Testis (tissue), 5 donors: ENCODE measurements at places on chromosomes 12 and 14. TPM values are rescaled to one million over a fixed set of nuclear protein-coding genes. Genes with fewer than 3 reads are reported as not detected.

DNA sequence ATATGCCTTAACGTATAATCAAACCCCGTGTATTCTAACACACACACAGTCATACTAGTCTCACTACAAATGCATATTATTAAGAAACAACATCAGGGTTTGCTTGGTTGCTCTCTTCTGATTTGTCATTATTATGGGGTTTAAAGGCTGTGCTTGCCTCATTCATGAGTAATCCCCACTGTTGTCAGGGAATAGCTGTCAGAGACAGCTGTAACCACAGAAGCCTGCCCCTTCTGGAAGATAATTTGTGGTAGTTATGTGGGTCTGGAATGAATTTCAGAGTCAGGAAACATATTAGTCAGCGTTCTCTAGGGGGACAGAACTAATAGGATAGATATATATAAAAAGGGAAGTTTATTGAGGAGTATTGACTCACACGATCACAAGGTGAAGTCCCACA, 456.9 kb upstream of the TMEM132C start:
- no peak overlapping the region for H3K4me3 ChIP-seq
- H3K4me1 ChIP-seq: no peaks in the 10 kb centered on the region
- no peaks in the 10 kb centered on the region for H3K27me3 ChIP-seq
- no peaks in the 10 kb centered on the region for H3K36me3 ChIP-seq
- H3K27ac ChIP-seq: no peak overlapping the region

AQP2 gene
- total RNA-seq: 1.9 TPM

TUBA1C gene
- 72.5 TPM for total RNA-seq

DNA sequence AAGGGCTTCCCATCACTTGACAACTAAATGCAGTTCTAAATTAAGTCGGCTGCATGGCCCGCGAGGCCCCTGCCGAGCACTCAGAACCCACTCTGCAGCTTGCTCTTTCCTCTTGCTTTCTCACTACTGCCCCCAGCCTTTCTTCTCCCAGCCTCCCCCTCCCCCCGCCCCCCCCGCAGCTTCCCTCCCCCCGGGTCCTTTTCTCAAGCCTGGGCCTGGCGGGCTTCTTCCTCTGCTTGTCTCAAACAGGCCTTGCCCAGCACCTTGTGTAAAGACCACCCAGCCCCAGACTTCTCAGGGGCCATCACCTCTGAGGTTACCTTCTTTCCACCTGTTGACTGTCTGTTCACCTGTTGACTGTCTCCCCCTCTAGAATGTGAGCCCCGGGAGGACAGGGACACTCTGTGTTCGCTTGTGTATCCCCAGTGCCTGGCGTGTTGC, 1.1 kb downstream of the CYP46A1 start:
- no peak overlapping the region for H3K27ac ChIP-seq
- H3K36me3 ChIP-seq: no peaks in the 10 kb centered on the region
- H3K4me3 ChIP-seq: no peak overlapping the region
- H3K4me1 ChIP-seq: peaks cover 9% of the 10 kb centered on the region
- H3K27me3 ChIP-seq: no peaks in the 10 kb centered on the region
- no peak for DNase-seq

- no peaks in the 10 kb centered on the region for H3K27me3 ChIP-seq
- no peak overlapping the region for H3K4me3 ChIP-seq
- H3K4me1 ChIP-seq: no peaks in the 10 kb centered on the region
- no peak for DNase-seq
- no peak overlapping the region for H3K27ac ChIP-seq
Measured at GRCh38 chr14:91047174-91047753, 13.2 kb downstream of the RPS6KA5 start.

GRCh38 chr12:96571101-96571862, 81.9 kb downstream of the CFAP54 start:
- no peak overlapping the region for H3K27ac ChIP-seq
- no peak overlapping the region for H3K4me3 ChIP-seq
- H3K4me1 ChIP-seq: no peaks in the 10 kb centered on the region

- H3K27me3 ChIP-seq: no peaks in the 10 kb centered on the region
- DNase-seq: no peak
- no peak overlapping the region for H3K4me3 ChIP-seq
- no peak overlapping the region for H3K27ac ChIP-seq
- no peaks in the 10 kb centered on the region for H3K4me1 ChIP-seq
Measured at GRCh38 chr14:21084396-21084795, 14.1 kb downstream of the ZNF219 start.

ANKS1B gene
- total RNA-seq: 30.9 TPM

DNA sequence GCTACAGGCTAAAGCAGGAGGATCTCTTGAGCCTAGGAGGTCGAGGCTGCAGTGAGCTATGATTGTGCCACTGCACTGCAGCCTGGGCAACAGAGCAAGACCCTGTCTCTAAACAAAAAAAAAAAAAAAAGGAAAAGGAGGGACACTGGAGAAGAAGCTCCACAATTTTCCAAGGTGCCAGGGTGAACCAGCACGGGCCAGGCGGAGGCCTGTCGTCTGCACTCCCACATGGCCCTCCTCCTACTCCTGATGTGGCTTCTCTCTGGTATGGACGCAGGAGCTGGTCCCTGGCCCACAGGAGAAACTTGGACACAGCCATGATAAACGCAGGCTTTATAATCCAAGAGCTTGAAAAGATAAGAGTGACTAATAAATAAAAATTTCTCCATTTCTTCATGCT, 341.2 kb downstream of the CACNA1C start:
- H3K4me3 ChIP-seq: no peak overlapping the region
- H3K36me3 ChIP-seq: no peaks in the 10 kb centered on the region
- no peaks in the 10 kb centered on the region for H3K27me3 ChIP-seq
- no peak for DNase-seq
- H3K27ac ChIP-seq: no peak overlapping the region

DNA sequence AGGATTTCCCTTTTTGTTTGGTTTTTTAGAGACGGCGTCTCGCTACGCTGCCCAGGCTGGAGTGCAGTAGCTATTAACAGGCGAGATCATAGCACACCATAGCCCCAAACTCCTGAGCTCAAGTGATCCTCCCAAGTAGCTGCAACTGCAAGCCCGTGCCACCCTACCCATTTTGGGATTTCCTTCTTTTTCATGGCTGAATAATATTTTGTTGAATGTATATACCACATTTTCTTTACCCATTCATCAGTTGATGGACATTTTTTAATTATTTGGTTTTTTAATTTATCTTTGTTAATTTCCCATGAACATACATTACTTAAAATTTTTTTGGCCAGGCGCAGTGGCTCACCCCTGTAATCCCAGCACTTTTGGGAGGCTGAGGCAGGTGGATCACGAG, 15.2 kb downstream of the PITPNM2 start:
- H3K27me3 ChIP-seq: no peaks in the 10 kb centered on the region
- no peak overlapping the region for H3K27ac ChIP-seq
- peaks cover 12% of the 10 kb centered on the region for H3K4me1 ChIP-seq
- no peaks in the 10 kb centered on the region for H3K36me3 ChIP-seq
- DNase-seq: no peak

DNA sequence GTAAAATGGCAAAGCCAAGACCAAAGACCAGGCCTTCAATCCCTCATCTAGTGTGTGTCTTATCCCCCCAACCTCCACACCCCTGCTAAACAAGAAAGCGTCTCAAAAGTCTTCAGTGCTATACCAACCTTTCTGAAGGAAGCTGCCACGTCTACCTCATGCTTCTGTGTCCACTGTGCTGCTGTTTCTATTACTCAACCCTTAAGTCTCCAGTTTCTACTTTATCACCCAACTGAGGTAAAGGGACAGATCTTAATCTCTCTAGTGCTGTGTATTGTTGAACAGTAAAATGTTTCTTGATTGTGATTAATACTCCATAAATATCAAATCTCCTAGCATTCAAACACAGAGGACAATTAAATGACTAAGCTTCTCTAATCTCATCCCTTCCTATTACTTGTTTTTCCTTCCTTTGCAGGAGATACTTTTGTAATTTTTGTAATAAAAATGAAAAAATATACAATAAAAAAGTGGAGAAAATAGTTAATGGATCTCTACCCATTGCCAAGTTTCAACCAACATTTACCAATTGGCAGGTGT, 23.3 kb downstream of the BTBD7 start:
- no peaks in the 10 kb centered on the region for H3K4me1 ChIP-seq
- H3K36me3 ChIP-seq: no peaks in the 10 kb centered on the region
- no peak overlapping the region for H3K4me3 ChIP-seq
- no peak overlapping the region for H3K27ac ChIP-seq
- H3K27me3 ChIP-seq: no peaks in the 10 kb centered on the region

DNA sequence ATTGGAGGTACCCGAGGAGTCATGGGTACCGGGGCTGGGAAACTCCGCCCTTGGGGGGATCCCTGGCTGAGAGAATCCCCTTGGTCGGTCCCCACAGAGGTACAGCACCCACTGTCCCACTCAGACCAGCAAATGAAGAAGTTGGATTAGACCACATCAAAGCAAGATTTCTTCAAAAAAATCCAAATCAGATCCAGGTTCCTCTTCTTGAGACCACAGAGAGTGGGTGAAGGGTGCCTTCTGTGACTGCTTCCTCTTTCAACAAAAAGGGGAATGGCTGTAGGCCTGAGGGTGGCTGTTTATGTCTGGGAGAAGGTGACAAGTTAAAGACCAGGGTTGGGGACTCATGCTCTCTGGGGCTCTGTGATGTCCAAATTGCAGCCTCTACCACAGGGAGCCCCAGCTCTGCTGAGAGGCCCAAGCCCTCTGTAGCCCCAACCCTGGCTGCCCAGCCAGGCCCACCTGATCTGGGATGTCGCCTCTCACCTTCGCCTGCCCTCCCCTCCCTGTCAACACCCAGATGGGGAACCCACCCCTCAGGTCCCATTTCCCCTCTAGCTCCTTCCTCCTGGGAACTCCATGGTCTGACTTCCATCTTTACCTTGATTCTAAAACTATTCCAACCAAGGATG, 50.9 kb downstream of the ZFP36L1 start:
- H3K4me1 ChIP-seq: peaks cover 5% of the 10 kb centered on the region
- no peak for DNase-seq
- H3K36me3 ChIP-seq: no peaks in the 10 kb centered on the region
- no peak overlapping the region for H3K27ac ChIP-seq
- no peaks in the 10 kb centered on the region for H3K27me3 ChIP-seq

- no peak overlapping the region for H3K4me3 ChIP-seq
- H3K27ac ChIP-seq: no peak overlapping the region
- DNase-seq: no peak
- no peaks in the 10 kb centered on the region for H3K36me3 ChIP-seq
- H3K4me1 ChIP-seq: no peaks in the 10 kb centered on the region
Measured at GRCh38 chr12:59304077-59304721, 291.6 kb upstream of the SLC16A7 start.

GRCh38 chr12:127886827-127887226, 380.1 kb upstream of the TMEM132C start:
- no peaks in the 10 kb centered on the region for H3K36me3 ChIP-seq
- no peaks in the 10 kb centered on the region for H3K4me1 ChIP-seq
- DNase-seq: no peak
- H3K27me3 ChIP-seq: no peaks in the 10 kb centered on the region
- no peak overlapping the region for H3K27ac ChIP-seq
- no peak overlapping the region for H3K4me3 ChIP-seq

GRCh38 chr12:114933428-114934160, 249.6 kb upstream of the TBX3 start:
- H3K4me3 ChIP-seq: no peak overlapping the region
- DNase-seq: no peak
- H3K27me3 ChIP-seq: no peaks in the 10 kb centered on the region
- no peaks in the 10 kb centered on the region for H3K36me3 ChIP-seq
- no peak overlapping the region for H3K27ac ChIP-seq

DNA sequence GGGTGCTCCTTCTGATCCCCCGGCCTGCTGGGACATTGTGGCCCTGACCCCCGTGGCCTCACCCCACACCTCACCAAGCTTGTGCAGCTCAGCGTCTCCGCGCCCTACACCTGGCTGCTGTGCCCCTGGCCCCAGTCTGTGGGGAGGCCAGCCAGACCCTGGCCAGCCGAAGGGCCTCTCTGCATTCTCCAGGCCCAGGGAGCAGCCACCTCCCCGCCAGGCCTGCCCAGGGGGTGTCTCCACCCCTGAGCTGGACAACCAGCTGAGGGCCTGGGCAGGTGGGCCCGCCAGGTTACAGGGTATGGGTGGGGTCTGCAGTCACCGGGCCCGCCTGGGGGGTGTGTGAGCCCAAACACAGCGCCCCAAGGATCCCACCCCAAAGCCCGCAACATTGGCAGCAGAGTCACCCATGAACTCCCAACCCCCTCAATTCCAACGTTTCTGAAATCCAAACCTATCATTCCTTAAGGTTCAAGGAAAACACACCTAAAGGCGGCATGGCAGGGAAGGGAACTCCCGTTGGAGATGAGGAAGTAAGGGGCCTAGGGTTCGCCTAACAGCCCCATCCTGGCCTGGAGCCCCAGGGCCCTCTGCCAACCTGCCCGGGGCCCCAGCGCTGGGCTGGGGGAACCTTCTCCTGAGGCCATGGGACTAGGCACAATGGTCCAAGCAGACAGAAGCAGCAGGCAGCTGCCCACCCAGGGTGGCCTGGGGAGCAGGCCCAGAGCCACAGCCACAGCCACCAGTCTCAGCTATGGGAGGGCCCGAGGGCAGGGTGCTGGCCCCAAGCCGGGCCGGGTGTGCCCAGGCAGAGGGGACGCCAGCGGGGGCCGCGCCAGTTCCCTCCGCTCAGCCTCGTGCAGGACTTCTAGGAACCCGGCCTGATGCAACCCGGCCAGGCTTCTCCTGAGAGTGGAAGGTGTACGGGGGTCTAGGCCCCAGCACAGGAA, 8.5 kb downstream of the AKT1 start:
- H3K27ac ChIP-seq: no peak overlapping the region
- no peaks in the 10 kb centered on the region for H3K36me3 ChIP-seq
- H3K4me1 ChIP-seq: peaks cover 41% of the 10 kb centered on the region
- no peak for DNase-seq

DNA sequence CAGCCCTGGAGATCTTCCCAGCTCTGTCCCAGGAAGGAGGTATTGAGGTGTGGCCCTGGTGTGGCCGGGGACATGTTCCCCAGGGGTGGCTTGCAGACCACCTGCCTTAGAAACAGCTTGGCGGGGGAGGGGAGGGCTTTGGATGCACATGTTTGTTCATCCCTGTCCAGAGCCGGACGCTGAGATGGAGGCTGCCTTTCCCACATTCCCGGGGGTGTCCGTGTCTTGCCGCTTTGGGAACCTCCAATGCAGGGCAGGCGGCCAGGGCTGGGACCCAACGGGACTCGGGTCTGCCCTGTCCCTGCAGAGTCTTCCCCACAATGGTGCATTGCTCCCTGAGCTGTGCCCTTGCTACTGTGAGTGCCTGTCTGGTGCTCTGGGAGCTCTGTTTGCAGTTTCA, 319.5 kb upstream of the SFSWAP start:
- DNase-seq: no peak
- H3K4me1 ChIP-seq: no peaks in the 10 kb centered on the region
- no peak overlapping the region for H3K4me3 ChIP-seq
- H3K36me3 ChIP-seq: no peaks in the 10 kb centered on the region
- no peak overlapping the region for H3K27ac ChIP-seq

GRCh38 chr14:90447720-90448497, 51.1 kb downstream of the CALM1 start:
- no peak overlapping the region for H3K27ac ChIP-seq
- no peaks in the 10 kb centered on the region for H3K27me3 ChIP-seq
- no peak for DNase-seq
- H3K36me3 ChIP-seq: no peaks in the 10 kb centered on the region
- H3K4me1 ChIP-seq: no peaks in the 10 kb centered on the region

- no peak for DNase-seq
- no peaks in the 10 kb centered on the region for H3K4me1 ChIP-seq
- H3K27me3 ChIP-seq: no peaks in the 10 kb centered on the region
- H3K27ac ChIP-seq: no peak overlapping the region
Measured at GRCh38 chr14:92570674-92571262, 57.2 kb downstream of the RIN3 start.
